ENCODE measurements at places on chromosomes 2 and 18. TPM values are rescaled to one million over a fixed set of nuclear protein-coding genes. Genes with fewer than 3 reads are reported as not detected.

- DNase-seq, result peak; percentile 78
These were observed 221.1 kb downstream of the RDH14 start for GRCh38 chr2:18339326-18339725.

DNA sequence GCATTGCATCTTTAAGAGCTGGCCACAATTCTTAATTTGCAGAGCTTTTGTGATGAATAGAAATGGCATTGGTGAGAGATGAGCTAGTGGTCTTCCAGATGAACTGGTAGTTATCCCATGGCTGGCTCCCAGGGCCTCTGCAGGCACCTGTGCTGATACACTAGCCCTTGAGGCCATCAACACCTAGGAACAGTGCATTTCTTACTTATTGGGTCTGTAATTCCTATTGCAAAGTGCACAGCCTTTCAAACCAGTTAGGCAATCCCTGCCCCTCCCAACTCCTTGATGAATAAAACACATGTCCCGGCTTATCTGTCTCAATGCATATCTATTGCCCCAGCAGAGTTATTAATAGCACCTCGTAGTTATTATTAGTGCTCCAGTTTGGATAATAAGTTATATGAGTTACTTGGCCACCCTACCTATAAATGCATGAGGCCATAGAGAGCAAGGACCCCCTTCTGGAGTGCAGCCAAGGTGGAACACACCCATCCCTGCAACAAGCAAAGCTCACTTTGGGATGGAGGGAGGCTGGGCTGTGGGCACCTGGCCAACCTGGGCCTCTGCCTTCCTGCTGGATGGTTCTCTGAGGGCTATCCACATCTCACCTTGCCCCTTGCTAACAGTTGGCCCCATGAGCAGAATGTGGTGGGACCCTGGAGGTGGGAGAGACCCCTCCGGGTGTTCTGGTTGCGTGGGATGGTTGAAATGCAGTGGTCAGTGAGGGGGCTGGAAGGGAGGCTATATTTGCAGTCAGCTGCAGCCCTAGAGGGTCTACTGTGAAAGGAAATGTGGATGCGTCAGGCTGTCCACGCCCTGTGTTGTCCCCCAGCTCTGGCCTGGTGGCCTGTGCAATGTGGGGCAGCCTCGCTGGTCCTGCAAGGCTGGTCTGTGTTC, 455.9 kb upstream of the HS6ST1 start:
- DNase-seq, result no peak

- no peak for DNase-seq
These were observed 44.1 kb downstream of the FARP2 start for GRCh38 chr2:241399941-241400922.

DNA sequence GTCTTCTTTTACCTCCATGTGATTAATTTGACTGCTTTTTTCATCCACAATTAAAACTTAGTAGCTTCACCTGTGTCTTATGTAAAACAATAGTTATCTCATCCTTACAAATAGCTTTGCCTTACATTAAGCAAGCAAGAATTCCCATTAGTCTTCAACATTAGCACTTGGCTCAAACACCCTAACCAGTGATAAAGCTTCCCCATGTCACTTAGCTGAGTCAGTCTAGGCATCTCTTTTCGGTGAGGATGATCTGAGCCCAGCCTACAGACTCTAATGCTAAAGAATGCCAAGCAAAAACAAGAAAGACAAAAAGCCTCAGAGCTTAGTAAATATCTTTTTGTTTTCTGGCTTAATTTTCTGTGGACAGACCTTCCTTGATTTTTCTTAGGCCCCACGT, 26.1 kb downstream of the GAD1 start:
- DNase-seq, result no peak

DNA sequence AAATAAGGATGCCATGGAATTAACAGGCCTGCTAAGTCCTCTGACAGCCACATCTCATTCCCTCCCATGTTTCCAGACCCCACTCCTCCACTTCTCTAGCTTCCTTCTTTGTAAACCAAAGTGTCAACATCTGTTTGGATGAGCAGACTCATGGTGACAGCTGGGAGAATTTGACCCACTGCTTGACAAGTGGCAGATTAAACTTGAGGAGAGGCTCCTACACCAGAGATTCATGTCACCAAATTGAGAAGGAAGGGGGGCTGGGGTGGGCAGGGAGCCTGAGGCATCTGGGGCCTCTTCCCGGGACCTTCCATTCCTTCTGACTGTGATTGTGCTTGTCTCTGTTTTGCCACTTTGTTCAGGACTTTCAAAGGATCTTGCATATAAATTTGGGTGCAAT, 41.0 kb upstream of the IGFBP5 start:
- DNase-seq, result no peak

DNA sequence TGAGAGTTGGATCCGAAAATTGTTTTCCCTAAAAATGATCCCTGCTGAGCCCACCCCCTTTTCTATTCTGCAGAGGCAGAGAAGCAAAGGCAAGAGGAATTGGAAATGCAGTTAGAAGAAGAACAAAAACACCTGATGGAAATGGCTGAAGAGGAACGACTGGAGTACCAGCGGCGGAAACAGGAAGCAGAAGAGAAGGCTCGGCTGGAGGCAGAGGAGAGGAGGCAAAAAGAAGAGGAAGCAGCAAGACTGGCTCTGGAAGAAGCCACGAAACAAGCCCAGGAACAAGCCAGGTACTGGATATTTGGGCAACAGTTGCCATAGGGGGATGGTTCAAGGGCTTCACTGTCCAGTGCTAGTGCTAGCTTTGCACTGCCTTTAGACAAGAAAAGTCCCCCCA, 41.7 kb downstream of the SUMO1 start:
- DNase-seq, result no peak

GRCh38 chr2:163119966-163120365, 281.4 kb upstream of the KCNH7 start:
- DNase-seq, result no peak

DNA sequence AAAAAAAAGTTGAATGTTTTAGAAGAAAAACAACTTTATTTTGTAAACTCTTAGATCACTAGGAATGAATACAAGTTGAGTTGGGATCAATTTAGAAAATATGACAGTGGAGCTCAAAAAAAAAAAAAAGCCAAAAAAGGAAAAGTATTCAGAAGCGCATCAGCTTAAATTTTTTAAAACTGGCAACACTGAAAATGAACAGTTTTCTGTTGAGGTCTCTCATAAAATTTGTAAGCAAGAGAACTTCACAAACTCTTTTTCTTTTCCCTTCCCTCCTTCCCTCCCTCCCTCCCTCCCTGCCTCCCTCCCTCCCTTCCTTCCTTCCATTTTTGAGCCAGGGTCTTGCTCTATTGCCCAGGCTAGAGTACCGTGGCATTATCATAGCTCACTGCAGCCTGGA, 143.9 kb downstream of the B3GNT2 start:
- no peak for DNase-seq

DNA sequence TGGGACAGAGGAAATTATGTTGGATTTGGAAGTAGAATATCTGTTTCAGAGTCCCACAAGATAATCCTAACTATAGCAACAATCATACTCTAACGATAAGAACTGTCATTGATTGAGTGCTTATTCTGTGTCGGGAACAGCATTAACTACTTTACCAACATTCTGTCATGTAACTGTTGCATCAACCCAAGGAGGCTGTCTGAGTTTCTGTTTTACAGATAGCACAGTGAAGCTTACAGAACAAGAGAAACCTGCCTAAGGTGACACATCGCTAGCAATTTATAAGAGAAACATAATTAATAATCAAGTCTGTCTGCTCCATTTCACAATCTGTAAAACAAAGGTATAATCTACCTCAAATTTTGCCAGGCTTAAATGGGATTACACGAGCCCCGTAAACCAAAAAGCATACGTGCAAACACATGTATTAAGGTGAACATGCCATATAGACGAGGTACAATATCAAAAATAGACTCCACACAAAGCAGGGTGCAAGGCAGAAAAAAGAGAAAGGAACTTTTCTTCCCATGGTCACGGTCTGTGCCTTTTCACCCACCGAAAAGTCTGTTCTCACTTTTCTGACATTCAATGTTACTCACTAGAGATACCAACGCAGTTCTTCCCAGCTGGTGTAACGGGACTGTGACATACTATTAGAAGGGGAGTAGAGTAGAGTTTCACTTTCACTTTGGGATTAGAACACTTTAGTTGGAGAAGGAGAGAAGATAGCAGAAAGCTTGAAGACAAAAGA, 37.2 kb upstream of the SLC8A1 start:
- no peak for DNase-seq

The WDPCP gene
- 8.8 TPM for total RNA-seq

The PLGLB2 gene
- 2.1 TPM for total RNA-seq

- DNase-seq, result no peak
These were observed 489.1 kb downstream of the ZEB2 start for GRCh38 chr2:144030791-144031190.

The SERPINB10 gene
- not detected for total RNA-seq

The SNTG2 gene
- not detected for total RNA-seq

DNA sequence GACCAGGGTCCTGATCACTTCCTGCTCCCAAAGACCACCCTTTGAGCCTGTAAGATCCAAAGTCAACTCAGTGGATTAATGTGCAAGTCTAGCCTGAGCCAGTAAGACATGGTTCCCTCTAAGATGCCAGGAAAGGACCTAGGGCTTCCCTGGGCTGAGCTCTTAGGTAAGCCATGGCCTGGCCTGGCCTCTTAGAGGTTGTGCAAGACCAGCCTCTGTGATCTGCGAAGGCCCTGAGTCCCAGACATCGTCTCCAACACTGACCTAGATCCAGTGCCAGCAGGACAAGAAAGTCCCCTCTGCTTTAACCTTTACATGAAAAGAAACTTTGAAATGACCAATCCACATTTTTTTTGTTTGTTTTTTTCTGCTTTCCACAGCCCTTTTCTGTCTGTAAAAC, 73.6 kb upstream of the CYP1B1 start:
- no peak for DNase-seq

The ALPI gene
- not detected for total RNA-seq

- no peak for DNase-seq
These were observed 3.5 kb downstream of the SLC4A3 start for GRCh38 chr2:219630770-219631405.

DNA sequence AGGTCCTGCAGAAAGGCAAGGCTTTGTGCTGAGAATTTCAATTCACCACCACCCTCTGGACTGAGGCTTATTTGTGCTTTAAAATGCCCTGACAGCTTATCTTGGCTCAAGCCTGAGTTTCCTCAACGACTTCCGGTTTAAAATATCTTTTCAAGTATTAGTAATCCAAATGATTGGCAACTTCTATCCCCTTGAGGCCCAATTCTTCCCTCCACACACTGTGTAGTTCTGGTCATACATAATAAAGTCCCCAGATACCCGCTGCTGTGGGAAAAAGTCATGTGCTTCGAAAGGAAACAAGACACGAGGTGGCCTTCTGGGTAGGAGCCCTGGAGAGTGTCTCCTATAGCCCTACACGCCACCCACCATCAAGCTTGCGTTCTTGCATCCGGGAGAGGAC, 393.4 kb downstream of the ALK start:
- DNase-seq, result no peak

The BIN1 gene
- total RNA-seq, result 36.9 TPM

- no peak for DNase-seq
These were observed 349.7 kb downstream of the ZEB2 start for GRCh38 chr2:144170179-144170578.

DNA sequence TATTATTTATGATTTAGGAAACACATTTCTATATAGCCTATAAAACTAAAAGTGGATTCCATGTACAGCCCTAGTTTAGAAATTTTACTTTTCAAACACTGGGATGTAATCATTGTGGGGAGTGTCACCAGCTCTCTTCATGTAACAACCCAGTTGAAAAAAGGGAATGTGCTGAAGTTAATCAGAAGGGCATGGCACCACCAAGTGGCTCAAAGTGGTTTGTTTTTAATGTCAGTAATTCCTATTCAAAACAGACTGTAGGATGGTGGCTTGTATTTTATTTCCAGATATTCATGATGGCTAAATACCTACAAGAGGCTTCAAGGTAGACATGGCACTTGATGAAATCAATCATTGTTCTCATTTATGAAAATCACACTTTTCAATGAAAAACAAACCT, 58.1 kb upstream of the TMEM182 start:
- DNase-seq, result peak; percentile 28

DNA sequence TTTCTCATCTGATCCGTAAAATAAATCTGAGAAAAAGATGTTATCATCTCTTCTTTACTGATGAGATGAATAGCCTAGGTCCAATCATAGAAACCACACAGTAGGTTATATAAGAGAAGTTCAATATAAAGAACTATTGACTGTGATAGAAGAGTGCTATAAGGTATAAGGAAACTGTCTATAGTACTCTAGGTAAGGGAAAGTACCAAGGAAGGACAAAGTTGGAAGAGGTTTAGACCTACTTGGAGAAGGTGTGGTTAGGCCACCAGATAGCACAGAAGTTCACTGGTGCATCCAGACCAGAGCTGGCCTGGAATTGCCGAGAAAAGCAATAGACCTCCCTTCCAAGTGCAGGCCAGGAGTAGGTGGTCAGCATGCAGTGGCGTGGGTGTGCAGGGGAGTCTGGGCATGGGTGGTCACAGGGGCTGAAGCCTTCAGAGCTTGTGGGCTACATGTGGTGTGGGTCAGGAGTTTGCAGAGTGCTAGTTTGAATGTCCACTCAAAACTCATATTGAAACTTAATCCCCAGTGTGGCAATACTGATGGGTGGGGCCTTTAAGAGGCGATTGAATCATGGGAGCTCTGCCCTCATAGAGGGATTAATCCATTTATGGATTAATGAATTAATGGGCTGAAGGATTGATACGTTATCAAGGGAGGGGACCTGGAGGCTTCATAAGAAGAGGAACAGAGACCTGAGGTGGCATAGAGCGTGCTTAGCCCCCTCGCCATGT, 86.3 kb downstream of the ALPK2 start:
- DNase-seq, result no peak

- DNase-seq, result no peak
These were observed 159.6 kb downstream of the CCBE1 start for GRCh38 chr18:59537579-59537978.

DNA sequence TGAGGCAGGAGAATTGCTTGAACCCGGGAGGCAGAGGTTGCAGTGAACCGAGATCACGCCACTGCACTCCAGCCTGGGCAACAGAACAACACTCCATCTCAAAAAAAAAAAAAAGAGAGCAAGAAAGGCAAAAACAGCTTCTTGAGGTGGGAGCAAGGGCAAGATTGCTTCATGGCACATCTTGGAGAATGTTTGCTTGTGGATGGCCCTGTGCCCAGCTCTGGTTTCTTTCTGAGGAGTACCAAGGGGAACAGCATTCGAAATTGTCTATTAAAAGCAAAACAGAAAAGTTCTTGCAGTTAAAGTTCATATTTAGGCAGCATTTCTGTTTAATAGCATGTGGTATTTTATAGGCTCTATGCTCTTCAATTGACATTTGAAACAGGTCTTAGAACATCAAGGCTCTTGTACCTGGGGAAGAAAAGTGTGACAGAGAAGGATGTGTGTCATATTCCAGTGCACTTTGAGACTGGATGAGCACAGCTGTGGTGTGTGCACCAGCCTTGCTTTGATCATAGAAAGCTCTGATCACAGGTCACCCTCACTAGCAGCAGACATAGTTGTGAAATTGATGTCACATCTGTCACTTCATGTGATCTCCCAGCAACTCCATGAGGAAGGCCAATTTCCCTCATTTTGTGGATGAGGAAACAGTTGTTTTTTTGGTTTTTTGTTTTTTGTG, 154.3 kb downstream of the UXS1 start:
- DNase-seq, result no peak

Data from endothelial cell of umbilical vein (primary cell).